Activated naive CD8-positive, alpha-beta T cell treated with anti-CD3 and anti-CD28 coated beads, Interleukin-2, amount 10 ng/mL, durations not matched to agents 7 days and 5 days (primary cell): ENCODE measurements at places on chromosomes 13 and 19. TPM values are rescaled to one million over a fixed set of nuclear protein-coding genes. Genes with fewer than 3 reads are reported as not detected.
A peak's percentile ranks its signal among the peaks of the same experiment; 100 is the strongest.

Gene NTN5
- total RNA-seq, result 1.8 TPM

Gene MISP3
- total RNA-seq, result 1.1 TPM

Gene GPR12
- not detected for total RNA-seq

Gene KLHL1
- not detected for total RNA-seq

Gene AXL
- total RNA-seq, result 0.11 TPM

Gene ZNF563
- 6.3 TPM for total RNA-seq

Gene ZNF541
- total RNA-seq, result 0.30 TPM

Gene ZNF442
- total RNA-seq, result 4.3 TPM

Gene SLC6A16
- total RNA-seq, result 3.7 TPM

Gene LHFPL6
- not detected for total RNA-seq

Gene TRPM4
- total RNA-seq, result 0.19 TPM

Gene ZNF225
- 9.2 TPM for total RNA-seq

Gene CDX2
- total RNA-seq, result not detected

DNA sequence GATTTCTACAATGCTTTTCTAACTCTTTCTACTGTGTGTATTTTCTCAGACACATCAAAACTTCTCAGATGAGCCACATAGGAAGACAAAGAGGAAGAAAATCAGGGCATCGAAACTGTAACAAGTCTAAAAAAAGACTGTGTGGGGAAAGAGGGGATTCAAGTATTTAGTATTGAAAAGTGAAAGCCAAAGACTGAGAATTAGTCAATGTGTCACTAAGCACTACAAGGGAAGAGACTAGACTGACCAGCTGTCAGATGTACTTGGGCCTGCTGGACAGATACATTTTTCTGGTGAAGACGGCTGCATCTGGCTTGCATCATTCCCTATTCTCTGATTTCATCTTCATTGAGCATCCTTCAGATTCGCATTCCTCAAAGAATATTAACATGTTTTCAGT, 25.4 kb downstream of the COMMD6 start:
- no peak overlapping the region for H3K27ac ChIP-seq
- H3K4me3 ChIP-seq, result no peak overlapping the region
- no peak for DNase-seq
- peaks cover 2% of the 10 kb centered on the region for H3K4me1 ChIP-seq
- peaks cover 6% of the 10 kb centered on the region for H3K27me3 ChIP-seq

DNA sequence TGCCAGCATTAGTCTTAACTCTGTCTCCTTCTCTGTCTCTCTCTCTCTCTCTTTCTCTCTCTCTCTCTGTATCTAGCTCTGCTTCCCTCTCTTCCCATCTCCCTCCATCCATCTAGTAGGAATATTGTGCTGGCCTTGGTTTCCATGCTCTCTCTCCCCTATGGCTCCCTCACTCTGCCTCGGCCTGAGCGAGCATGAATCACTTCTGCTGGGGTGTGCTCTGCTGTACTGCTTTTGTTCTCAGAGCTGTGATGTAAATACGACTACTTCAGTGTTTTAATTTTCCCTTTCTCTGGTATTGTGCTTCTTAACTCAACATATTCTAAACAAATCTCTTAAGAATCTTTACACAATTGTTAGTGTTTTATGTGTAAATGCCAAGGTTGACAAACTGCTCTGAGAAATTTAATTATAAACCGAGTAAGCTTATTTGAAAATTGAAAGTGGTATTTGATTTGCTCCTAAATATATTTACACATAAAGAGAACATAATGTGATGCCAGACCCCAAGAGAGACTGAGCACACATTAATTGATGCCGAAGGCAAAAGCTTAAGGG, 211.5 kb upstream of the KL start:
- H3K4me1 ChIP-seq, result peaks cover 5% of the 10 kb centered on the region
- DNase-seq, result no peak
- H3K4me3 ChIP-seq, result no peak overlapping the region
- peaks cover 12% of the 10 kb centered on the region for H3K36me3 ChIP-seq
- no peaks in the 10 kb centered on the region for H3K27me3 ChIP-seq

DNA sequence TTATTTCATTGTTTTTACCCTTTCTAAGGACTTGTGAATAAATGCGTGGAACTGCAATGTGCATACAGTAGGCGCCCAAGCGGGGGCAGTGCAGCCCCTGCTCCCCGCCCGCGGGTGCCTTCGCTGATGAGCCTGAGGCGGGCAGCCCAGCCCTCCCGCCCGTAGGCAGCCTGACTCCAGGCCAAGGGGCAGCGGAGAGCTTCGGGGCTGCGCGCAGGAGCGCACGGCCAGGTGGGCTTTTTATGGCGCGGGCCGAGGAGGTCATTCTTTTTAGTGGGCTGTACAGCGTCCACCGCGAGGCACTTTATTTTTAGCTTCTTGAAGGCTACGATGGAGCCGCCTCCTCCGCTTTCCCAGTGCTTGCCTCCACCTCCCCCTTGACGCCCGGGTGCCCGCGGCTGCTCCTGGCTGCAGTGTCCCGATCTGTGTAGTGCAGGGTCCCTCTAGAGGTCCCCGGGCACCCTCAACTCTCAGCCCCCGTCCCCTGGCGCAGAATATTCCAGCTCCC, 60.5 kb downstream of the CCNE1 start:
- H3K4me1 ChIP-seq, result peaks cover 10% of the 10 kb centered on the region
- peak overlapping the region; percentile 65 for H3K4me3 ChIP-seq
- peaks cover 25% of the 10 kb centered on the region for H3K27me3 ChIP-seq
- no peaks in the 10 kb centered on the region for H3K36me3 ChIP-seq
- H3K27ac ChIP-seq, result no peak overlapping the region

- H3K36me3 ChIP-seq, result no peaks in the 10 kb centered on the region
- no peak for DNase-seq
- H3K27ac ChIP-seq, result peak overlapping the region; percentile 75
- H3K4me3 ChIP-seq, result peak overlapping the region; percentile 79
- H3K27me3 ChIP-seq, result peaks cover 48% of the 10 kb centered on the region
These were observed 5.9 kb downstream of the PRR36 start for GRCh38 chr19:7868326-7868670.

DNA sequence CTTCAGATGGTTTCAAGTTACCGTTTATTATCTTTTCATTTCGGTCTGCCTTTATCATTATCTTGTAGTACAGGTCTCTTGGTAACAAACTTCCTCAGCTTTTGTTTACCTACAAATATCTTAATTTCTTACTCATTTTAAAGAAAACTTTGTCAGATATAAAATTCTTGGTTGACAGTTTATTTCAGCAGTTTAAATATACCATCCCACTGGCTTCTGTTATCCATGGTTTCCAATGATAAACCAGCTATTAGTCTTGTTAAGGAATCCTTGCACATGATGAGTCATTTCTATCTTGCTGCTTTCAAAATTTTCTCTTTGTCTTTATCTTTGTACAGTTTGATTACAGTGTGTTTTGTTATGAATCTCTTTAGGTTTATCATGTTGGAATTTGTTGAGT, 308.3 kb upstream of the SPRY2 start:
- H3K27me3 ChIP-seq, result peaks cover 2% of the 10 kb centered on the region
- H3K4me3 ChIP-seq, result no peak overlapping the region
- H3K27ac ChIP-seq, result no peak overlapping the region
- peaks cover 2% of the 10 kb centered on the region for H3K36me3 ChIP-seq

DNA sequence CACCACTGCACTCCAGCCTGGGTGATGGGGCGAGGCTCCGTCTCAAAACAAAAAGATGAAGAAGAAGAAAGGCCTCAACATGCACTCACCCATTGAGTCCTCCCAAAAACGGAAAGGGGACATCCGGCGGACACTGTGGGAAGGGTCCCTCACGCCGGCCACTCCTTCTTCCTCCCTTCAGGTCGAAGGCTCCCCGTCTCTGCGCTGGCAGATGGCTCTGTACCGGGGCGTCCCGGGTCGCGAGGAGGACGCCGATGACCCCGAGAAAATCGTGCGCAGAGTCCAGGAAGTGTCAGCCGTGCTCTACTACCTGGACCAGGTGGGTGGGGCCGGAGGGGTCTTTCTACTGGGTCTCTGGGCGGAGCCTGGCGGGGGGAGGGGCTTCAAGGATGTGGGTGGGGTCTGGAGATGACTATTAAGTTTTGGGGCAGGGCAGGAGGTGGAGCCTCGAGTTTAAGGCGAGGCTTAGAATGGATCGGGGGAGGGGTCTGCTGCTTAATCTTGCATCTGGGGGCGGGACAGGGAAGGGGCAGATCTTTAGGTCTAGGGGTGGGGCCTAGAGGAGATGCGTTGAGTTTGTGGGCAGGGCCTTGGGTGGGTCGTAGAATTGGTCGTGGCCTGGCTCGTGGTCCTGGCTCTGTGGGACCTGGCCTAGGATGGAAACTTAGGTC, 90.2 kb downstream of the MAP4K1 start:
- no peaks in the 10 kb centered on the region for H3K36me3 ChIP-seq
- H3K4me1 ChIP-seq, result peaks cover 9% of the 10 kb centered on the region
- no peak overlapping the region for H3K27ac ChIP-seq
- peaks cover 15% of the 10 kb centered on the region for H3K27me3 ChIP-seq
- H3K4me3 ChIP-seq, result no peak overlapping the region

GRCh38 chr13:94120878-94121277, 358.6 kb downstream of the DCT start:
- H3K4me3 ChIP-seq, result no peak overlapping the region
- H3K36me3 ChIP-seq, result no peaks in the 10 kb centered on the region
- H3K27me3 ChIP-seq, result peaks cover 5% of the 10 kb centered on the region

DNA sequence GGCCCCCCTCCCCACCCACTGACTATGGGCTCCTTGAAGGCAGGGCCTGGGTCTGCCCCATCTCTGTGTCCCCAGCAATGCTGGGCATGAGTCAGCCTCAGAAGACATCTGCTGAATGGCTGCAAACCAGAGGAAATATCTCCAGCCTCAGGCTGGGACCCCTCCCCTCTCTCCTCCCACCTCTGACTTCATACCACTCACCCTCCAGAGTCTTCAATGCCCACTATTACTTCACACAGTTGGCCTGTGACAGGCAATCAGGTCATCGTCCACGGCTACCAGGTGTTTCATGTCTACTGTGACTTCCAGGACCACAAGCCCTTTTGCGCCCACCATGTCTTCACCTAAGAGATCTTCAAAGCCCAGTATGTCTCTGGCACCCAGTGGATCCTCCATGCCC, at the start of gene SRRM5:
SRRM5 (plus strand) TSS at position 301 of the 400 bp plus-strand sequence; CDS start at position 335, 34 bp downstream.
- H3K27me3 ChIP-seq, result no peaks in the 10 kb centered on the region
- DNase-seq, result no peak
- H3K4me1 ChIP-seq, result peaks cover 7% of the 10 kb centered on the region
- peaks cover 6% of the 10 kb centered on the region for H3K36me3 ChIP-seq
- no peak within 1 kb of the TSS for H3K27ac ChIP-seq

GRCh38 chr13:103965506-103966243, 899.5 kb upstream of the SLC10A2 start:
- no peak overlapping the region for H3K27ac ChIP-seq
- H3K4me1 ChIP-seq, result no peaks in the 10 kb centered on the region
- no peaks in the 10 kb centered on the region for H3K27me3 ChIP-seq
- no peak overlapping the region for H3K4me3 ChIP-seq
- DNase-seq, result no peak
- H3K36me3 ChIP-seq, result no peaks in the 10 kb centered on the region

- no peaks in the 10 kb centered on the region for H3K36me3 ChIP-seq
- H3K27me3 ChIP-seq, result no peaks in the 10 kb centered on the region
- H3K4me3 ChIP-seq, result no peak overlapping the region
- no peak overlapping the region for H3K27ac ChIP-seq
- no peak for DNase-seq
These were observed 4.2 kb upstream of the JSRP1 start for GRCh38 chr19:2260341-2260805.

DNA sequence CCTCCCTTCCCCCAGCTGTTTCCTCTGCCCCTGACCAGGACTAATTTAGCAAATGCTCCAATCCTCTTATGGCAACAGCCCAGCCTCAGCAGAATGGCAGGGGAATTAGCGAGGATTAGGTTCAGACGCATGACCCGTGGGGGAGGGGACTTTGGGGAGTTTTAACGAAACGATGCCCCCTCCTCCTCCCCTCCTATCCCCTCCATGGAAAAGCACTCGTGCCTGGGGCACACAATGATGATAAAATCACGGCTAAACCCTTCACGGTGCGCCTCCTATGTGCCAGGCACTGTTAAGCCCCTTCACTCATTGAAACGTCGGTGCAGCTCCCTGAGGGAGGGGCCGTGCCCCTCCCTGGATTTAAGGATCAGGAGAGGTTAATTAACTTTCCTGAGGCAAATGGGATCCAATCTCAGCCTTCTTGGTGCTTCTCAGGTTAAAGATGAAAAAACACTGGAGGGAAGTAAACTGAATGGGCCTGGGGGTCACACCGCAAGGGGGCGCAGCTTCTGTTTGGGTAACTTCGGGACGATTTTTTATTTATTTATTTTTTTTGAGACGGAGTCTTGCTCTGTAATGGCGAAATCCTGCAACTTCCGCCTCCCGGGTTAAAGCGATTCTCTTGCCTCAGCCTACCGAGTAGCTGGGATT, 10.1 kb upstream of the TPRX2 start:
- no peak overlapping the region for H3K27ac ChIP-seq
- H3K27me3 ChIP-seq, result peaks cover 47% of the 10 kb centered on the region
- H3K36me3 ChIP-seq, result no peaks in the 10 kb centered on the region

DNA sequence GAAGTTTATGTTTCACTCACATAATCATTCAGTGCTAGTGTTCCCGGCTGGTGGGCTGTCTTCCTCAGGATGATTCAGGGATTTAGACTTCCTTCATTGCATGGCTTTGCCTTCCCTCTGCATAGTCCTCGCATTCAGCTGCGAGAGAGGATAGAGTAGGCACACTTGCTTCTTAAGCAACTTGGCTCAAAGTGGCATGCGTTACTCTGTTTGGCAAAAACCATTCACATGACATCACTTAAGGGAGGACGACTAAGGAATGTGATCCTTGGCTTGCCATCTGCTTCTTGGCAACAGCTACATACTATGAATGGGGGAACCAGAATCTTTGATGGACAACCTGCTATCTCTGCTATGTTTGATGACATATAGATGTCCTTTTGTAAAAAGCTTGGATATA, 359.3 kb downstream of the TDRD3 start:
- no peaks in the 10 kb centered on the region for H3K27me3 ChIP-seq
- no peak for DNase-seq
- H3K36me3 ChIP-seq, result no peaks in the 10 kb centered on the region
- no peak overlapping the region for H3K27ac ChIP-seq
- H3K4me1 ChIP-seq, result no peaks in the 10 kb centered on the region

DNA sequence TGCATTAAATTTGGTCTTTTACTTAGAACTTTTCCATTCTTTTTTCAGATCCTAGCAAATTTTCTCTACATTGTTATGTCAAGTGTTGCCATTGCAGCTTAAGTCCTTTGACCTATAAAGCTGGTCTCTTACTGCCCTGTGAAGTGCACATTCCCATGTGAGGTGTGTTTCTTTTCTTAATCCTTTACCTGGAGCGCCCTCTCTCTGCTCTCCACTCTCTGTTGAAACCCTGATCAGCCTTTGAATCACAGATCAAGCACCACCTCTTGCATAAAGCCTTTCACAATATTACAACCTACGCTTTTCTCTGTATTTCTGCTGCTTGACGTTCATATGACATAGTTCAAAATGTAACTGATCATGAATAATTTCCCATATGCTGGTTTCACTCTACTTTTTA, 84.8 kb downstream of the PCDH17 start:
- H3K4me3 ChIP-seq, result no peak overlapping the region
- H3K27me3 ChIP-seq, result no peaks in the 10 kb centered on the region
- no peak for DNase-seq
- no peaks in the 10 kb centered on the region for H3K36me3 ChIP-seq

GRCh38 chr19:6772866-6773322, 386 bp downstream of the VAV1 start:
- no peaks in the 10 kb centered on the region for H3K27me3 ChIP-seq
- H3K4me3 ChIP-seq, result peak overlapping the region; percentile 98
- no peak for DNase-seq
- H3K36me3 ChIP-seq, result peaks cover 35% of the 10 kb centered on the region

- no peak overlapping the region for H3K4me3 ChIP-seq
- no peak for DNase-seq
These were observed 9.5 kb downstream of the FGF22 start for GRCh38 chr19:648904-649801.
